ENCODE measurements at places on chromosomes 4 and X. TPM values are rescaled to one million over a fixed set of nuclear protein-coding genes. Genes with fewer than 3 reads are reported as not detected.

DNA sequence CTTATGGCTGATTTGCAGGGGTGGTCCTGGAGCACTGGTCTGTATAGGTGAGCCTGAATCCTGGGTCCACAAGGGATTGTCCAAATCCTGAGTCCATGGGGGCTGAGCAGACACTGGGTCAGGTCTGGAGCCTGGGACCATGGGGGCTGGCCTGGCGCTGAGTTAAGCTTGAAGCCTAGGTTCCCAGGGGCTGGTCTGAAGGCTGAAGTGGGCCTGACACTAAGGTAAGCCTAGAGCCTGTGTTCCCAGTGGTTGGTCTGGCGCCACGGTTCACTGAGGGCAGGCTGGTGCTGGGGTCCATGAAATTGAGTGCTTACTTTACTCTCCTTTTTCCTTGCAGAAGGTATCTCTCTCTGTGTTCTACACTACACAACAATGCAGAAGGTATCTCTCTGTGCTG is 155.8 kb downstream of the RBM46 start:
- DNase-seq = no peak

The CTAG2 gene
- not detected for total RNA-seq

- DNase-seq = no peak
Observed at GRCh38 chr4:169369634-169370033, 98.9 kb upstream of the SH3RF1 start.

DNA sequence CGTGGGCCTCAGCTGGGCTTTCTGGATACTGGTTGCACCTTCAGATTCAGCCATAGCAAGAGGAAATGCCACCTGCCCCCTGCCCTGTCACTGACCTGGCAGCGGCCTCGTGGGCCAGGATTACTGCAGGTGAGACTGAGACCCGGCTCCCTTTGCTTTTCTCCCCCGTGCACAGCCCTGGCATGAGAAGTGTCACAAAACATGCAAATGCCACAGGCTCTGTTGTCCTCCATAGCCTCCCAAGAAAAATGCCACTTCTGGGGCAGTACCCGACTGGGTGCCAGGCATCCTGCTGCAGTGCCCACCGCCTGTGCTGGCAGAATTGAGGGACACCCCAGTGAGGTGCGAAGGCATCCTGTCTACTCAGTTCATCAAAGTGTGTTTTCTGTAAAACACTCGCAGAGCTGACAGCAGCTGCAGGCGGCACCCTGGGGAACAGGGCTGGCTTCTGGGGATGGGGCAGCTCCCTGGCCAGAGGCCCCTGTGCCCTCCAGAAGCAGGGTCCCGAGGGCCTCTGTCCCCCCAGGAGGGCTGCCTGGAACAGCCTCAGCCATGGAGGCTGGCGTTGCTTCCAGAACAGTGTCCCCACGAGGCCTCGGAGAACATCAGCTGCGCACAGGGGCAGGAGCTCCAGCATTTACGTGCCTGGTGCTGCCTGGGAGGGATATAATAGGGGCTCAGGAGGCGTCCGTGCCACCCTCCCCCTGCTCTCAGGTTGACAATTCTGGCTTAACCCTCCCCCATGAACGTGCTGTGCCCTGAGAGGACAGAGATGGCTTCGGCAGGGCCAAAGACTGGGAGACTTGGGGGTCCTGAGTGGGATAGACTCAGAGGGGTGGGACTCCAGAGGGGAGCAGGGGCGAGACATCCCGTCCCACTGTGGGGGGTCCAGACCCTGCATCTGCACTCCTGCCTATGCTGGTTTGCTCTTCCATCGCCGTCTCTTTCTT is 99.5 kb upstream of the NKX1-1 start:
- no peak for DNase-seq

DNA sequence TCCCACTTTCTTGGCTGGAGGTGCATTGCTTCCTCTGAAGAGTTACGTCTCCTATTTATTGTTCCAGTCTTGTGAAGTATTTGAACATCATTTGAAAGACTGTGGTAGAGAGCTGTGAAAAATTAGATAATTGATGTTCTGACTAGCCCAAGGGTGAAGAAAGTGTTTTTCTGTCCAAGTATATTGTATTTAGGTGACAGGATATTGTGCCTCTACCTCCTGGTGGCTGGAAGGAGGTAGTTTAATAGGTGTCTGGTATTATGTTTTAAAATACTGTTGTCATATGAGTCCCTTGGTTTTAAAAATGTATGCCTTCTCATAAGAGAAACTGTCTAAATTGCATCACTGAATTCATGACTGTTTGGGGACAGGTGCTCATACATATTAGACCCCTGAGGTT is 226.0 kb downstream of the SPRY1 start:
- DNase-seq = no peak

DNA sequence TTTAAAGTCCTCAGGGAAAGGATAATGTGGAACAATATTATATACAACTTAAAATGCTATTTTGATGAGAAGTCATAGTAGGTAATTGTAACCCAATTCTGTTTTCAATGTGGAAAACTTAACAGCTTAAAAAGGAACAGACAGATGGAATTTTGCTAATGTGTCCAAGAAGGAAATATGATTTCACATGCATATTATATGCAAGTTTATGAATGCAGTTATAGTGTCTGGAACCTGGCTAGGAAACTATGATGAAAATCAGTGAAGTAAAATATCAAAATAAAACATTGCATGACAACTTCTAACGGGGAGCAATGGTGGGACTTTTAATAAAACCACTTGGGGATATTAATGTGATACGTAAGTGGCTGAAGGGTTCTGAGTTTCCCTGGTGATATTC is 152.6 kb upstream of the HAND2 start:
- no peak for DNase-seq

DNA sequence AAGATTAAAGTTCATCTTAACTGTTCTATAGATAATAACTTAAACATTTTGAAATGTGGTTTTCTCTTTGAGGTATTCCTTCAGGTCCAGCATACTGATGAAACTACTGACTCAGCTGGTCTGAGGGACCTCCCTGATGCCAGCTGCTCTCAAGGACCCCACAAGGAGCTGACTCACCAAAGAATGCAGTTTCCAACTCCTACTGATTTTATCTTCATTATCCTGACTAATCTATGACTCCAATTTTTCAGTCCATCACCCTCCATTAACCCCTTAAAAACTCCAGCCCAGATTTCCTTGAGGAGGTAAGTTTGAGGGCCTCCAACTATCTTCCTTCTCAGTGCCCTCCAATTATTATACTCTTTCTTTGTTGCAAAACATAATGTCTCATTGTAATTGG is 1.4 kb upstream of the UGT2B4 start:
- DNase-seq = no peak

The NPY2R gene
- not detected for total RNA-seq

GRCh38 chr4:55729351-55730279 is 90.0 kb upstream of the EXOC1L start:
- no peak for DNase-seq

DNA sequence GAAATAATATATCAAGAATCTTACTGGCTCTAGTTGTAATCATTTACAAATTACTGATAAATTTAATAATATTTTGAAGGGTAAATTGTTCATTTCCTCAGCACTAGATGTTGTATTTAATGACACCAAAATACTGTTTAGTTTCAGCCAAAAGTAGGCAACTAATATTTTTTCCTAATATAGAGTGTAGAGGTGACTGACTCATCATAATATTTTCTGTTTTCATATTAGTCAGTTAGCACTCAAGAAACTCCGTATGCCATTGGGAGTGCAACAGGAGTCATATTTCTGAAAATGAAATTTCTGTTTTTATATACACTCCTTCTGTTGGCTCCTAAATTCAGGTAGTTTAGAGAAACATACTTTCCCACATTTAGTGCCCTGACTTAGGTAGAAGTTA is 36.6 kb upstream of the PTPN13 start:
- DNase-seq = no peak

The COPS4 gene
- total RNA-seq = 49.2 TPM

DNA sequence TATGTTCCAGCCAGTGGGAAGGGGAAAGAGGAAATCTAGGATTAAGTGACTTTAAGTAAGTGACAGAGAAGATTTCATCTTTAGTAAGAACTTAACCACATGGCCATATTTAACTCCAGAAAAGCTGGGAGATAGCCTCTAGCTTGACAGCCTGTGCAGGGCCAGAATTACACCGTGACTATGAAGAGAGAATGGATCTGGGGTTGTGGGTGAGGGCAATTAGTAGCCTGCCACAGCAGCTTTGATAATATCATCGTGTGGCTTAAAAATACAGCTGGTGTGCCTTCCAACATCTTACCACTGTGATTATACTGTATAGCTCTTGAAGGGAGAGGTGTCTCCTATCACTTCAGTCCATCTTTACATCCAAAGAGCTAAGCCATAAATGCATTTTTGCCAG is 57.6 kb upstream of the TBC1D9 start:
- DNase-seq = no peak
